ENCODE measurements at places on chromosomes 5 and 9.

DNA sequence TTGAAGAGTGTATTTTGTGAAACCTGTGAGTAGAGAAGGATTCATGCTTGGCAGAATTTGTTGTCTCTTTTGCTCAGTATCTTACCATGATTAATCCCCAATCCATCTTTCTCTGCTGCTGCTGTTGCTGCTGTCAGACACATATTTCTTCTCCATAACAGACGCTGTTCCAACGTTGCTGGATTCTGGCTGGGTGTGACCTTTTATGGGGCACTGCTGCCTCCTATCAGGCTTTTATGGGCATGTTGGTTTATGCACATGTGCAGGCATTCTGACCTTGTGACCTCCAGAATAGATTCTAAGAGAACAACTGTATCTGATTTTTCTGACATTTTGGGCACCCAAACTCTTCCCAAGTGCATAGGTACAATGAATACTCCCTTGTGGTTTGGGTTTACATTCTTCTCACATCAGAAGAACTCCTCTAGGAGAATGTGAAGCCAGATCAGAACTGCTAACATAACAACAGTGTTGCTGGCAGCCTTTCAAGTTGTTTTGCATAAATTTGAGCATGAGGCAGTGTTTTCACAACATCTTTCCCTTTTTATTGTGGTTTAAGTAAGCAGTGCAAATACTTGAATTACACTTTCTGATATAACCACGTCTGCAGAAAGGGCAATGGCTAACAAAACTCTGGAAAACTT, 9.2 kb upstream of the ISL1 start:
- DNase-seq, result no peak

GRCh38 chr5:113167985-113168384, 191.4 kb downstream of the DCP2 start:
- no peak for DNase-seq

DNA sequence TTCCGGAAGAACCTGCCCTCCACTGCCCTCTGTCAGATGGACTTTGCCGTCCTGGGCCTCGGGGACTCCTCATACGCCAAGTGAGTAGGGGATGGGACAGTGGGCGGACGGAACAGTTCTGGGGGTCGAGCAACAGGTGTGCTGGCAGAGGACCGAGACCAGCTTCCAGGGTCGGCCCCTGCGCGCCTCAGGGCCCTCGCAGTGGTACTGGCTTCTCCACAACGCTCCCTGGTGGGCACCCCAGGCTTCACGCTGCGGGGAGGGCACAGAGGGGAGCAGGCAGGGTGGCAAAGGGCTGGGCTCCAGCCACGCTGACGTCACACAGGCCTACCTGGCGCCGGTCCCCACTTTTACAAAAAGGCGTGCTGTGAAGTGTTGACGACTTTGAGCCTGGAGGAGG, 7.0 kb downstream of the NDOR1 start:
- DNase-seq, result no peak

DNA sequence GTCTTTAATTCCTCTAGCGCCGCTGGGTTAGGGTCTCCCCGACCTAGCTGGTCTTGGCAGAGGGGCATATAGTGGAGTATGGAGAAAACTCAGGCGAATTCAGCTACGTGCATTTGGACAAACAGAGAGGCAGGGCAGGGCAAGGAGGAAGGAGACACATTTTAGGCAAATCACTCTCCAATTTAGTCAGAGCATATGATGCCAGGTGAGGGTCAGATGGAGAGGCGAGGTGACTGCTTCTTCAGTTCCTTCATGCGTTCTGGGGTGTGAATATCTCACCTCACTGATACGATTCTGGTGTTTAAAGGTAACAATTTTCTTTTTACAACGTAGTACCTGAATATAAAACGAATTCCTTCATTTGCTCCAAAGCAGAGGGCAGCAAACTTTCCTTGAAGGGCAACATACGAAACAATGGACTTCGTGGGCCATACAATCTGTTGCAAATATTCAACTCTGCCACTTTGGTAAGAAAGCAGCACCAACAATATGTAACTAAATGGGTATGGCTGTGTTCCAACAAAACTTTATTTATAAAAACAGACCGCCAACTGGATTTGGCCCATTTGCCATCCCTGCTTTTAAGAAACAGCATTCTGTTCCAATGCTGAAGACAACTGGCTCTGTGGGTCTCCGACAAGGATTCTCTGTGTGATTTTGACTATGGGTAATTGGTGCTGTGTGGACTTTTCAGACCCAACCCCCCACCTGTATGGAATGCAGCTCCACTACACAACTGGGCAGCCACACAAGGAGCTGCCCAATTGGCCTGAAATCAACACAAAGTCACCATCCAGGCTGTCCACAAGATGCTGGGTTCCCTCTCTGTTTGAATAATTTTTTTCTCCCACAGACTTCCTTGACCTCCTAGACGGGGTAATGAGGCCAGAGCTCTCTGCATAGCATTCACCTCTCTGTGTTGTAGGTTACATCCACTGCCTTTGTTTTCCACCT, 53.8 kb downstream of the RAPGEF1 start:
- DNase-seq, result no peak

- DNase-seq, result no peak
Measured at GRCh38 chr9:123112015-123112975, 78.8 kb downstream of the GPR21 start.

DNA sequence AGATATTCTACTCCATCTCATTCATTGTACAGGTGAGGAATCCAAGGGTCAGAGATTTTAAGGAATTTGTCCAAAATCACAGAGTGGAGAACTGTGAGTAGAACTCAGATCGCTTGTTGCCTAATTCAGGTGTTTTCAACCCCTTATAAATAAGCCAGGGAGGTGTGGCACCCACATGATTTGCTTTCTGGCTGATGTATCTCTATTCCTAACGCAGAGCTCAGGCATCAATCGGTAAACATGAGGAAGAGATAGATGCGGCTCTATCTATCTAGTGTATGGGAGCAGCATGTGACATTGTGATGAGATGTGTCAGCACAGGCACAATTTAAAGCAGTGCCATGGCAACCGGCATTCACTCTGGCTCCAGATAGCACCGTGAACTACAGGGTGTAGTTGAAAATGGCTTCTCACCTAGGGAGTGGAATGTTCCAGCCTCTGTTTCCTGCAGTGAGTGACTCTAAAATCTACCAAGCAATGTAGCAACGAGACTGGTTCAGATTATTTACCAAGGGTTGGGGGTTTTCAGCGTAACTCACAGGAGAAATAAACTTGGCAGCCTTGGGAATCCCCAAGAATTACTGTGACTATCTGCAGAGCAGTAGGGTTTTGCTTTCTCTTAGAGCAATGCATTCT, 53.4 kb upstream of the SUB1 start:
- DNase-seq, result no peak

DNA sequence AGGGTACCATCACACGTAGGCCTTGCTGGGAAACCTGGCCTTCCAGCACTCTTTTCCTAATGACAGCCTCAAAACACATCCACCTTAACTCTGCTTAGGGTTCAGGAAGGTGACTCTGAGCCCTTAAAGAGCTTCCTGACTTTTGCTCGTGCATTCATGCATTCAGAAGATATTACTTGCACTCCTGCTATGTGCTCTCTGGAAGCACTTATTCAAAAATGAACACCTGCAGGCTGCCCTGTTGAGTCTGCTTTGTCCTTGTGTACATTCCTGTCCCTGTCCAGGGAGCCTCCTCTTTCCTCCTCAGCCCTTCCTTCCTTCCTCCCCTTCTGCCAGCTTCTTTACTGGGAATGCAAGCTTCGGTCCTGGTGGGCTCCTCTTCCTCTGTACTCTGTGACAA, 61.5 kb downstream of the SPRY4 start:
- DNase-seq, result no peak

DNA sequence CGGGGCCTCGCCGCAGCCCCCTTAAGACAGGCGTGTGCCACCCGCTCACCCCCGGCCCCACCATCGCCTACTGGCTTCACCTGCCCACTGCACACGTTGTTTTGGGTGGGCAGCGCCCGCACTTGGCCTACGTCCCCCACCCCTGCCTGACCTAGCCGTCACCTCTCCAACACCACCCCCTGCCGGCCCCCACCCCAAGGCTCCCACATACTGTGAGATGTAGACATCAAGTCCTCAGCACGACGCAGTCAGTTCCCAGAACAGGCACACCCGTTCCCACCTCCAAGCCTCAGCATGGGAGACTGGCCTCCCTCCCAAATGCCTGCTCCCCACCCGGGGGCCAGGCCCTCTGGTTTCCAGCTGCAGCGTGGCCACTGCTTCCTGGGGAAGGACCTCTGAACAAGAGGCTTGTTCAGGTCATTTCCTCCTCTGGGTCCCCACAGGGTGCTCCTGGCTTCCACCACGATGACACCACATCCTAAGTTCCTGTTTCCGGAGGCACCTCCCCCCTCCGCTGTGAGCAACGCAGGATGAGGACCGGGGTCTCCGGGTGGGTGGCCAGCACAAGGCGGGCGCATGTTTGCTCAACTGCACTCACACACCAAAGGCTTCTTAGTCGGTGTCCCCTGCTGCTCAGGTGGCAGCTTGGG, 11.3 kb downstream of the DBN1 start:
- no peak for DNase-seq

GRCh38 chr5:158998793-158999325, 100.9 kb downstream of the EBF1 start:
- no peak for DNase-seq

- DNase-seq, result no peak
Measured at GRCh38 chr9:91295357-91295756, 66.4 kb downstream of the AUH start.

GRCh38 chr9:111298731-111299598, 31.1 kb downstream of the OR2K2 start:
- DNase-seq, result no peak
